Stimulated activated CD4-positive, alpha-beta T cell treated with anti-CD3 and anti-CD28 coated beads, TNF-alpha, amount 100 ng/mL, for 4 hours (primary cell): ENCODE measurements at places on chromosomes 6 and 20.

GRCh38 chr6:5011346-5011745 is 7.5 kb upstream of the RPP40 start:
- no peak for DNase-seq

DNA sequence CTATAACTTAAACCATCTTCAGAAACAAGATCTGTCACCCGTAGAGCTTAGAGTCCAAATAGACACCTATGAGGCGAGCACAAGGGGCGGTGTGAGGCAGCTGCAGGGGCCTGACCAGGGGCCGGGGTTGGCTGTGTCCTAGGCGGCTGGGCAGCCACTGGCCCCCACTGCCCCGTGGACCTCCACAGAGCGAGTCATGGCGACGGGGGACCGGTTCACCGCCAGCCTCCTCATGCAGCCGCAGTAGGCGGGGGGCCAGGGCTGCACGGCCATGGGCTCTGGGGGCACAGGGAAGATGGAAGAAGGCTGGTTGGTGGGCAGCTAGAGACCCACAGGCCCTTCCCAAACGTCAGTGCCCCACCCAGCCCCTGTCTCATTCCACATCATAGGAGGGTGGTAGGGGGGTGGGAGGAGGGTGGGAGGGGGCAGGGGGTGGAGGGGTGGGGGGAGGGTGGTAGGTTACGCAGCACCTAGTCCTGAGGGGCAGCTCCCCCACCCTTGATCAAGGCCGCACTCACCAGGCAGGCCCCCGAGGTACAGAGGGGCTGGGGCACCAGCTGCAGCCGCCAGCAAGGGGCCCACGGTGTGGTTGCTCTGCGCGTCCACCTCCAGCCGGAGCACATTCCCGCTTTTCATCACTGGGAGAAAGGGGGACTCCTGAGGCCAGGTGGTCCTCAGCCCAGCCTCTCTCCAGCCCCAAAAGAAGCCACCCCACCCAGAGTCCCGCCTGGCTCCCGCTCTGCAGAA is 6.6 kb downstream of the ADRM1 start:
- no peak for DNase-seq

- DNase-seq, result no peak
Measured at GRCh38 chr6:25473447-25473846, 178.6 kb upstream of the SCGN start.

DNA sequence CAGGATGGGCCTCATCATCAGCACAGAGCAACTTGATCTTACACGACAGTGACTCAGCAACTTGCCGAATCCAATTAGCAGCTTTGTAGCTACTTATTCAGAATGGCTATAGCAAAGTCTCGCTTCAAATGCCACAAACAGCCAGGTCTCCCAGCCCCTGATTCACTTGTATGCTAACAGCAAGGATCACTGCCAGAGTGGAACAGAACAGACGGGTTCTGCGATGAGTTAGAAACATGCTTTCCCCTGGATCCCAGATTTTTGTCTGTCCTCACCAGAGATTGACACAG is 254.4 kb downstream of the NRN1 start:
- DNase-seq, result no peak

DNA sequence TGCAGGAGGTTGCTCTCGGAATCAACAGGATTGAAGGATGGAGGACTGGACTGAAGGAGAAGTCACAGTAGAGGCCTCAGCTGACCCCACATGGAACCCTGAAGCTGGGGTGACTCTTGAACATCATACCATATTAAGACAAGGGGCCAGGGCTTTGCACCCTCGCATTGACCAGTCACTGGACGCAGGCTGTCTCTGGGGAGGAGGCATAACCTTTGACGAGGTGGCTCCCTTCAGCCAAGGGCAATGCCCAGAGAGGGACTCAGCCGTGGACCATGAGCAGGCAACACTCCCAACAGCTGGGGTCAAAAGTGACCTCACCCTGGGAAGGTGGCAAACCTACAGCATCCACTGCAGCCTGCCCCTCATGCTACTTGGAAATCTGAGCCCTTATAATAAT is 21.7 kb downstream of the PACSIN1 start:
- no peak for DNase-seq

DNA sequence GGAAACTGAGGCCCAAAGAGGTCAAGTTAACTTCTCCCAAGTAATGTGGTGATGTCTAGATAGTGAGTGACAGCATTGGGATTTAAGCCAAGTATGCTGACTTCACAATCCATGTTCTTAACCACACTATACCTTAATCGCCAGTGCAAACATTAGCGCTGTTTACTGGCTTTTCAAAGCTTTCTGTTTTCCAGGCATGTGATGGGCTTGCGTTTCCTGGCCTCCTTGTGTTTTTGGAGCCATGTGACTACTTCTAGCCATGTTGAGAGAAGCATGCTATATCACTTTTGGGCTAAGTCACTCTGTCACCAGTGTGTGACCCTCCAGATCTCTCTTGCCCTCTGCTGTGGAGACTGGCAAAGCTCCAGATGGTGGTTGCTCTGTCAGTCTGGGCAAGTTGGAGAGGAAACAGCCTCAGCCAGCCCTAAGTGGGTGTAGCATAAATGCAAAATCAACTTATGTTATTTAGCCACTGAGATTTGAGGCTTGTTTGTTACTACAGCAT is 76.9 kb downstream of the ANKRD6 start:
- DNase-seq, result no peak

DNA sequence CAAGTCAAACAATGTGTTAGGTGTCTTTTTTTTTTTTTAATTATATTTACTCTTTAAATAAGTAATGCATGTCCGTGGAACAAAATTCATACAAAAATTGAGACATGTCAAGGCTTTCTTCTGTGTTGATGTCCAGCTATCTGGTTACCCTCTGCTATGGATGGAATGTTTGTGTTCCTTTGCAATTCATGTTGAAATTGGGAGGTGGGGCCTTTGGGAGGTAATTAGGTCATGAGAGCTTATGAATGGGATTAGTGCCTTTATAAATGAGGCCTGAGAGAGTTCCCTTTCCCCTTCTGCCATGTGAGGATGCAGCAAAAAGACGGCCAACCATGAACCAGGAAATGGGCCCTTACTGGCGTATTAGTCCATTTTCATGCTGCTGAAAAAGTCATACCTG is 83.1 kb upstream of the KCNG1 start:
- no peak for DNase-seq

- no peak for DNase-seq
Measured at GRCh38 chr6:104591573-104592334, 268.0 kb downstream of the HACE1 start.

- DNase-seq, result no peak
Measured at GRCh38 chr6:51514748-51515402, 572.5 kb downstream of the PKHD1 start.

- DNase-seq, result no peak
Measured at GRCh38 chr20:44851545-44851944, 34.0 kb upstream of the YWHAB start.

DNA sequence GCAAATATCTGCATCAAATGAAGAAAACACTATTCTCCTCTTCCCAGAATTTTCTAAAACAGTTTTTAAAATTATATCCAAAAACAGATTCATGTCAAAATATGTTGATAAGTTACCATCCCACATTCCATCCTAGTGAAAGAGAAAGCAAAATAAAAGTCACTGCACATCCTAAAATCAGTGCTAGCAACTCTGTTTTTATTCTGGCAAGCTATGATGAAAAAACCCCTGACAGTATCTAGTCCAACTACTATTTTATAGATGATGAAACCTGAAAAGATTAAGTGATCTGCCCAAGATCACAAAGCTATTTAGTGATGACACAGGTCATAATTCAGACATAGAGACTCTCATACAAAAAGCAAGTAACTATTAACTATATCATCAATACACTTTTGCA is 190.3 kb upstream of the SHLD1 start:
- DNase-seq, result no peak

DNA sequence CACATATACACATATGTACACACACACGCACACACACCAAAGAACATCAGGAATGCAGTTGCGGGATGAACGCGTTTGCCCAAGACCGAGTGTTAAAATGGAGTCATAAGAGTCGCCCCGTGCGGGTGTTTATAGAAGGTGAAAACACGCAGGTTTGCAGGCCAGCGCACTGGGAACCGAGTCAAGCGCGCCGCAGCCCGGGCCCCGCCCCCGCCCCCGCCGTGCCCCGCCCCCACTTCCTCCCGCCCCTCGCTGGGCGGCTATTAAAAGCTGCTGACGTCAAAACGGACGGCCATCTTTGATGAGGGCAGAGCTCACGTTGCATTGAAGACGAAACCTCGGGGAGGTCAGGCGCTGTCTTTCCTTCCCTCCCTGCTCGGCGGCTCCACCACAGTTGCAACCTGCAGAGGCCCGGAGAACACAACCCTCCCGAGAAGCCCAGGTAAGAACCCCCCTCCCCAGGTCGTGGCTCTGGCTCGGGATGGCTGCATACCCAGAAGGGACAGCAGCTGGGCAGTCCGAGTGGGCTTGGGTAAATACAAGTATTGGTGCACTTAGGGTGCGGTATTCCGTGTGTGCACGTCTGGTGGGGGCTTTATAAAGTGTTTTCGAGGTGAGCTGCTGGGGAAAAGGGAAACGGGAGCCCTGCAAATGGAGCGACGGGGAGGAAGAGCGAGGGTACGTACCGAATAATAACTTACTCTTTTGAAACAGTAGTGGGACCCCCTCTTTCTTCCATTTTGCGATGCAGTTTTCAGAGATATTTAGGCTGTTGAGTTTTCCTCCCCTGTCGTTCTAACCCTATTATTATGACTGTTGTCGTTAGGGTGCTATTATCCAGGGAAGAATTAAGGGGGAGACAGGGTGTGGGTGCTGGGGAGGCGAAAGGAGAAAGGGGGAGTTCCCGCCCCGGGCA is at the start of gene SNAP25:
TSS of gene SNAP25 (plus strand) at position 295 of the 916 bp plus-strand sequence. CDS start 56,662 bp downstream, outside the sequence.
- DNase-seq, result no peak

GRCh38 chr6:18284261-18284660 is 19.9 kb upstream of the DEK start:
- no peak for DNase-seq

DNA sequence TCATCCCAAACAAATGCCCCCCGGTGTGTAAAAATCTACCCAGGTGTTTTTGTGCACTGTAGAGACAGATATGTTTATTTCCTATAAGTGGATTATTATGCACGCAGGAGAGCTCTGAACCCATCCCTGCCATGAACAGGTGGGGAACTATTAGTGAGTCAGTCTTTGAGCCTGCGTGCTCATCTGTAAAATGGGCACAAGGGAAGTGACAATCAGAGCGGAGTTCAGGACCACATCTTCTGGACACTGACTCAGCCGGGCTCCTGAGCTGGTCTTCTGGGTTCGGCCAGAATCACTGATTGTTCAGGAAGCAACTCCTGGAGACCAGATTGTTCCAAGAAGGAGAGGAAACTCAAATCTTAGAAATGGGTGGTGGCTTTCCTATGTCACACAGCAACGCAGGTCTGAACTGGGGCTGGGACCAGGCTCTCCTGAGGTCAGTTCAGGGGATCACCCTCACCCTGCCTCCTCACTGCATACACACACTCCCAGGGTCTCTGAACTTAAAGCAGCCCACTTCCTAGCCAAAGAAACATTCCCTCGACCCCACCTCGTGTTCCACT is 27.3 kb upstream of the TGM2 start:
- DNase-seq, result no peak

DNA sequence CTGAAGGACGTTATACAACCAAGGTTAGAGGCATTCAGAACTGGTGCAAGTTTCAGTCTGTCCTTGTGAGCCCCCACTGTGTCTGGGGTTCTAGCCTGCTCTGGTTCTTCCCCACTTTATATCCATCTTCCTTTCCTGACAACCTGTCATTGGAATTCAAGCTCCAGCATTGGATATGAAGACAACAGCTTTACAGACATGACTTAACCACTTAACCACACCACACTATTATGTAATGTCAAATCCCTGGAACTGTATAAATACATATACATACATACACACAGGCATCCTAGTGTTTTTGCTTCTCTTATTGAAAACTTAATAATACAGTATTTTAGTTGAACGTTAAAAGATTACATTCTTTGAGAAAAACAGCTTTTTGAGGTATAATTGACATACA is 217.9 kb upstream of the SGK1 start:
- no peak for DNase-seq

GRCh38 chr6:37180075-37180474 is 10.1 kb downstream of the PIM1 start:
- DNase-seq, result no peak

GRCh38 chr20:32142088-32142487 is 32.6 kb downstream of the TM9SF4 start:
- DNase-seq, result no peak

- DNase-seq, result no peak
Measured at GRCh38 chr6:25960734-25961133, 1.9 kb upstream of the TRIM38 start.

DNA sequence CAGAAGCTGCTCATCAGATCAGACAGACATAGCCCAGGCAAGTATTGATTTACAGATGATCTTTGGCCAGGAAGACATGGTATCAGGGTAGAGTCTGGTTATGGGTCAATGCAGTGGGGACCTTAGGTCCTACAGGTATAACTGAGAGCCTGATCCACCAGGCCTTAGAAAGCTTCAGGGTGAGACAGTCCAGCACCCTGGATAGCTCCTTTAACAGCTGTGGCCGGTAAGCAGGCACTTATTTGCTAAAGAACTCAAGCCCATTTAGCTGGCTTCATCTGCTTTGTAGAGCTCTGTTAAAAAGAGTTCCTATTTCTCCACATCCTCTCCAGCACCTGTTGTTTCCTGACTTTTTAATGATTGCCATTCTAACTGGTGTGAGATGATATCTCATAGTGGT is 39.6 kb downstream of the ESR1 start:
- DNase-seq, result no peak

DNA sequence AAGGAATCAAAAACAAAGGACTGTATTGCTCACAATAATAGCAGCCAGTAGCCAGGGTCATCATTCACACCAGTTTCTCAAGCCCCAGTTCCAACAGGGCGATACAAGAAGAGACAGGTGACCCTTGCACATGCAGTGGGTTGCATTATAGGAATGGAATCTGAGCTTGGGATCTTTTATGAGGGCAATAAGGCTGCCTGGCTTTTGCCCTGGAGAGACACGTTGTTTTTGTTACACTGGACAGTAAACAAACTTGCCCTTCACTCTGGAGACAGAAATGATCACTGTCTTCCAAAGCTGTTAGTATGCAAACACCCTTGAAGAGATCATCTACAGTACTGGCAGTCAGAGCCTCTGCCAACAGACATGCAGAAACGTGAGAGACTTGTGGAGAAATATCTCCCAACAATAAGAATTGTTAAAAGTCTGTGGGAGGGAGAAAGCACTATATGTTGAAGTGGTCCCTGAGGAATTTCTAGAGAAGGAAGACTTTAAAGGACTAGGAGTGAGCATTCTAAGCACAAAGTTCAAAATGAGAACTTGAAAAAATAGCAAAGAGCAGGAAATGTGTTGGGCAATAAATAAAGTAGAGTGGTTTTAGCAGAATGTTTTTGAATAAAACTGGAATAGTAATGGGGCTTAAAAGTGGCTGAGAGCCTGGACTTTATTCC is 6.2 kb upstream of the COL12A1 start:
- no peak for DNase-seq

GRCh38 chr20:23923311-23923710 is 43.8 kb upstream of the CST5 start:
- DNase-seq, result no peak

- no peak for DNase-seq
Measured at GRCh38 chr6:25270559-25270958, 8.6 kb upstream of the CARMIL1 start.

DNA sequence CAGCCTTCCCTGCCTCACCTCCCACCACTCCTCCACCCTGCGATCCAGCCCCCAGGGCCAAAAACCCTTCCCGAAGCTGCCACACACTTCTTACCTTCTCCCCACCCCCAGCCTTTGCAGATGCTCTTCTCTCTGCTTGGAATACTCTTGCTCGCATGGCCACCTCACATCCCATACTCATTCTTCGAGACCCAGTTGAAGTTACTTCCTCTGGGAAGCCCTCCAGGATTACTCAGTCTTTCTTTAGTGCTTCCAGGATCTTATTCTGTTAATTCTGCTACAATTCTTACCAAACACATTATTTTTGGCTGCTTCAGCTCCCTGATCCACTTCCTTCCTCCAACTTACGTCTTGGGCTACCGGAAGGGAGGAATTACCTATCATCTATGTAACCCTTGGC is 54.3 kb downstream of the CD40 start:
- no peak for DNase-seq
